ENCODE measurements at places on chromosomes 1 and 21.

DNA sequence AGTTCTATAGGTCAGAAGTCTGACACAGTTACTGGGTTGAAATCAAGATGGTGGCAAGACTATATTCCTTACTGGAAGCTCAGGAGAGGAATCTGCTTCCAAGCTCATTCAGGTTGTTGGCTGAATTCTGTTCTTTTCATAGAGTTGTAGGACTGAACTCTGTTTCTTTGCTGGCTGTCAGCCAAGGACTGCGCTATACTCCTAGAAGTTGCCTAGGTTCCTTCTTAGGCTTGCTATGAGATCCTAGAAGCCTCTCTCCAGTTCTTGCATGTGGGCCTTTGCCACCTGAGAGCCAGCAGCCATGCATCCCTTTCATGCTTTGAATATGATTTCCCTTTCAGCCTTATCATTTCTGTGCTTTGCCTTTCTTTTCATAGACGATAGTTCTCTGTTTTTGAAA is 176.4 kb downstream of the RPS6KC1 start:
- DNase-seq = no peak

- DNase-seq = peak; percentile 75
Observed at GRCh38 chr1:183590244-183591191, at the start of gene NCF2. TSS of gene NCF2 (minus strand) at chr1:183590459. CDS start at chr1:183590329, 130 bp downstream.

- DNase-seq = no peak
Observed at GRCh38 chr1:229295745-229296144, 24.8 kb downstream of the RAB4A start.

DNA sequence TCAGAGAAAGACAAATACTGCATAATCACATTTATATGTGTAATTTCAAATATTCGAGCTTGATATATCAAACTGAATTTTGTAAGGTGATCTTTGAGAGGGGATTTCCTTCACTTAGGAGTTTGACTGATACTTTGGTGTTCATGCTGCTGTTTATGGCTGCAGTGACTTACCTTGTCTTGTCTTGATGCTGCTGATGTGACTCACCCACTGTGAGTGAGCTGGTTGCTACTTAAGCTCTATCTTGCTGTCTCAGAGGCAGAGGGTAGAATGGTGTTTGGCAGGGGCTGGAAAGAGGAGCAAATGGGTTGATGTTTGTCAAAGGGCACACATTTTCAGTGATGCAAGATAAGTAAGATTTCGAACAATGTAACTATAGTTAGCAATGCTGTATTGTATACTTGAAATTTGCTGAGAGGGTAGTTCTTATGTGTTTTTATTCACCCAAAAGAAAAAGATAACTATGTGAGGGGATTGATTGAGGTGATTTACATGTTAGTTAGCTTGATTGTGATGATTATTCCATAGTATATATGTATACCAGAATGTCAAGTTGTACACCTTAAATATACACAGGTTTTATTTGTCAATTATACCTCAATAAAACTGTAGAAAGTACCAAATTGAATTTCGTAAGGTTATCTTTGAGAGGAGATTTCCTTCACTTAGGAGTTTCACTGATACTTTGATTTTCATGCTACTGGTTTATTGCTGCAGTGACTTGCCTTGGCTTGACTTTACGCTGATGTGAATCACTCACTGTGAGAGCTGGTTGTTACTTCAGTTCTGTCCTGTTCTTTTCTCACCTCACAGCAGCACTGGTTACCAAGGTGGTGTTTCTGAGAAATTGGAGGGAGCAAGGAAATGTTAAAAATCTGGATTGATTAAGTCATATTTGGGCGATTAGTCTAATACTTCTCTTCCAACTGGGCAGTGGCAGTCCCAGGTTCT is 94.5 kb upstream of the SLC5A9 start:
- DNase-seq = no peak

GRCh38 chr1:197207081-197207480 is 60.6 kb upstream of the ASPM start:
- DNase-seq = no peak

- DNase-seq = no peak
Observed at GRCh38 chr21:37210130-37210529, 57.0 kb downstream of the VPS26C start.

GRCh38 chr1:17199267-17200044 is 5.5 kb upstream of the PADI1 start:
- no peak for DNase-seq

Data from KG1 (cell line).